ENCODE measurements at places on chromosomes 5 and 9.

- DNase-seq, result no peak
Observed at GRCh38 chr9:138119202-138120027, 241.8 kb downstream of the CACNA1B start.

- peak; percentile 42 for DNase-seq
Observed at GRCh38 chr5:151592855-151593408, 1.8 kb upstream of the FAT2 start.

DNA sequence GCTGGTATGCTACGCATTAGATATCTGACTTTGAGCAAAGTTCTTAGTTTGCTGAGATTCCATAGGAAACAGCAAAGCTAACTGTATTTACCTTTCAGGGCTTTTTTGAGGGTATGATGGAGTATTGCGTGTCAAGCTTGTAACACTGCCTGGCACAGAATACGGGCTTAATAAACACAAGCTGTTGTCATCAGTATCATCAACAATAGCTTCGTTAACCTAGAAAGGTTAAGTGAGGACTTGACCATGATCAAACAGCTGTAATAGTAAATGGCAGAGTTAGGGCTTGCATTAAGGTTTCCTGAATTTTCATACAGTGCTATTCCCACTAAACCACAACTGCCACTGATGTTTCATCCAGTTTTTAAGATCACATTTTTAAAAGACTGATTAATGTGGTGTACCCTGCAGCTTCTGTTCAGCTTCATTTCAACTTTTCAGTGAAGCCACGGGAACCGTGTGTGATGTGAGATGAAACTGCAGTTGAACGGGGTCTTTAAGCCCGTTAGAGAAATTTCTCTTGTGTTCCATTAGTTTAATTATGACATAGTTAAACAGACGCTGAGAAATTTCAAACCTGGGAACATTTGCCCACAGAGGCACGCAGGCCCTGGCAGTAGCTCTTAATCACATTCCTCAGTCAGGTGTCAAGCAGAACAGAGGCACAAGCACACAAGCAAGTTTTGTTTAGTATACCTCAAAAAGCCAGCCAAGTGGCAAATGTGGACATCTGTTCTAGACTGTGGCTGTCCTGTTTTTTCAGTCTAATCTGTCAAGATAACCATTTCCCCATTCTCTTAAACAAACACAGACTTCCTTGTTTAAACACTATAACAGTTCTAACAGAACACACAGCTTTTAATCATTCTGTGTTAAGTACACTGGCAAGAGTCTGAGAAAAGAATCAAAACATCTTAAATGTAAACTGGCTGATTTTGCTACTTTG lies 147.1 kb downstream of the ZNF608 start:
- peak; percentile 64 for DNase-seq

DNA sequence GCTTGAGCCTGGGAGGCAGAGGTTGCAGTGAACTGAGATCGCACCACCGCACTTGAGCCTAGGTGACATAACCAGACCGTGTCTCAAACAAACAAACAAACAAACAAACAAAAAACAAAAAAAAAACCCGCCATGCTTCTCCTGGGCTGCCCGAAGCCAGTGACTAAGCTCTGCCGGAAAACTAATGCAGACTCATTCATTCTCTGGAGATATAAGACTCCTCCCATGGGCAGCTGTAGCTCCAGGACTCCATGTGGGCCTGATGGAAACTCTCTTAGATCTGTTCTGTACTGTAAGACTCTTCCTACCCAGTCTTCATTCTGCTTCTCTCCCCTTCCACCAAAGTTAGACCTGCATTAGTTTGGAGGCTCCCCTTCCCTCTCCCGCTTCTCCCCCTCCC lies 11.1 kb downstream of the GLDC start:
- no peak for DNase-seq

DNA sequence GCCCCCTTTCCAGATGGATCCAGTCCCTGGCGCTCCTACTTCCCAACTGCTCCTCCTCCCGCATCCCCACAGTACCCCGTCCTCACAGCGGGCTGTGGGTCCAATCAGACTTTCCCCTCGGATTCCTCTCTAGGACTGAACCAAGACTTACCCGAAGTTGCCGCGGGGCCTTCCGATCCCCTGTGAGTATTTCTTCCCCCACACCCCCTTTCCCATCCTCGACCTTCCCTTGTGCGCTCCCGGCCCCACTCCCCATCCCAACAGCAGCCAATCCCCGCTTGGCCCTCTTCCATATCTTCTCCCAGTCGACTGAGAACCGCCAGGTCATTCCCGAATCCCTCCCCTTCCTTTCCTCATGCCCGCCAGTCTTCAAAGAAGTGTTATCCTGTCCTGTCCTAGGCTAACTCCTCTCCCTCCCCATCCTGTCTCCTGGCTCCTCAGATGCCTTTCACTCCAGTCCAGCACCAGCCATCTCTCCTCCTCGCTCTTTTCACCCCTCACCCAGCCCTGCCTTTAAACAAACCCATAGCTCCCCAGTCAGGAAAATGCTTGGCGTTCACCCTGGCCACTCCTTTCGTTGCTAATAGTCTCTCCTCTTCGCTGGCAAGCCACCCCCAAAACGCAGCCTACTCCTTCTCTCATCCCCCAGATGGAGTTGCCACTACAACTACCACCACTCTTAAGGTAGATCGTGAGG lies 646 bp downstream of the SWI5 start:
- DNase-seq, result no peak

GRCh38 chr9:119712325-119712724 lies 343.1 kb upstream of the BRINP1 start:
- DNase-seq, result no peak

- DNase-seq, result no peak
Observed at GRCh38 chr5:10030219-10030831, 219.4 kb downstream of the ATPSCKMT start.

GRCh38 chr5:87394411-87395165 lies 18.1 kb downstream of the CCNH start:
- DNase-seq, result peak; percentile 72

DNA sequence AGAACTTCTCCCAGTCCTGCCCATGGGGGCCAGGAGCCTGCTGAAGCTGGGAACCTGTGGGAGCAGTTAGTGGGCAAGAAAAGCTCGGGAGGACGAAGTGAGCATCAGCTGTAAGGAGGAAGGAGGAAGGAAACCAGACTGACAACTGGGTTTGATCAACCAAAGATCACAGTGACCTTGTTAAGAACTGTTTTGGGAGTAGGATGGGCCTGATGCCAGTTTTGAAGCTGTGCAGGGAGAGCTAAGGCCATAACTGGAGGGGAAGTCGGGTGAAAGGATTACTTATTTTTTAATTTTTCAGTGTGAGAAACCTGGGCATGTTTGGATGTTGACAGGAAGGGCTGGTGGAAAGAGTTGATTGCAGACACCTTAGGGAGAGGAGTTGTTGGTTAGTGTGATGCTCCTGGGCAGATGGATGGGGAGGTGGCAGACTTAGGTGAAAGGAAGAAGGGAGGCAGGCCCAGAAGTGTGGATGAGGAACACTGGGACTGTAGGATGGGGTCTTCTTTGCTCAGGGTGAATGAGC lies 58.3 kb upstream of the KLF4 start:
- DNase-seq, result no peak

GRCh38 chr5:53825926-53826325 lies 265.5 kb downstream of the NDUFS4 start:
- DNase-seq, result no peak

DNA sequence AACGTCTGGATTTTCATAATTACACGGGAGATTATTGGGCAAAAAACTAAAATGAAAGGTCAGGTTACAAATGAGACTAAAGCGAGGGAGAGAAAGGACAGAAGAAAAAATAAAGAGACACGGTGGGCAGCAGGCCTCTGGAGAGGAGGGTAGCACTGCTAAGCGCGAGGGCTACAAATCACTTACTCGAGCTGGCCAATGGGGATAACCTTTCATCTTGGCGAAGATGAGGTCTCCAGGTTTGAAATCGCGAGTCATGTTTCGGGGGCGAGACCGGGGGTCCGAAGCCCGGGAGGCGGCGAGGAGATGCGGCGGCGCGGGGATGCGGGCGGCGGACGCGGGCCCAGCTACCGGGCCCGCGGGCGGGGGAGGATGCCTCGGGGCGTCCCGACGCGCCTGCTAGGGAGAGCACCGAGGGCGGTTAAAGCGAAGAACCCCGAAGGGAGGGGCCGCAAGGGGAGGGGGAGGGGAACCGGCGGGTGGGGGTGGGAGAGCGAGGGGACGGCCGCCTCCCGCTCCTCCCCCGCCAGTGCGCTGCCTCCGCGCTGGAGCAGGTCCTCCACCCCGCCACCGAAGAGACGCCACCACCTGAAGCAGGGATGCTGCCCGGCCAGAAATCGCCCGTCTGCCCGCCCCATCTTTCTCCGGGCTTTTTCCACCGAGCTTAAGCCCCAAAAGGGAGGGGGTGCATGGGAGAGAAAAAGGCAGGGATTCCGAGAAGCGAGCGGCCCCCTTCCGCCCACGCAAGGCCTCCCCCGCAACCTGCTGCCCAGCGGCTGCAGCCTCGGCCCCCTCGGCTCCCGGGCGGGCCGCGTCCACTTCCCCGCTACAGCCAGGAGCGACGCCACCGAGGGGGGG lies 610 bp downstream of the PSIP1 start:
- no peak for DNase-seq

DNA sequence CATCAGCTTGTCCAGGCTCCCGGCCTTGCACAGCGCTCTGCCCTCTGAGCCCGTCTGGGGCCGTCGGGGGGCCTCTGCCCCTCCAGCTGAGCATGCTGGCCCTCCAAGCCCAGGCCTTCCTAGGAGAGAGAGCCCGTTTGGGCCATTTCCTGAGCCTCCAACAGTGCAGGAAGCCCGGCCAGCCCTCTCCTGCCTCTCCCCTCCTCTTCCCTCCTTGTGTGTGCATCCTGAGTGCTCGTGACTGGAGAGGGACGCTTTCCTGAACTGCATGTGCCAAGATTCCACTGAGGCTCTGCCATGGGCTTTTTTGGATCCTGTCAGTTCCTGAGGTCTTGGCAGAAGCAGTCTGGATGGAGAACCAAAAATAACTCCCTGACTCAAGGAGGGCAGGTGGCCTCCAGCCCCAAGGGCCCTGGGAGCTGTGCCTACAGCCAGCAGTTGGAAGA lies 15.6 kb downstream of the OLFM1 start:
- DNase-seq, result no peak

DNA sequence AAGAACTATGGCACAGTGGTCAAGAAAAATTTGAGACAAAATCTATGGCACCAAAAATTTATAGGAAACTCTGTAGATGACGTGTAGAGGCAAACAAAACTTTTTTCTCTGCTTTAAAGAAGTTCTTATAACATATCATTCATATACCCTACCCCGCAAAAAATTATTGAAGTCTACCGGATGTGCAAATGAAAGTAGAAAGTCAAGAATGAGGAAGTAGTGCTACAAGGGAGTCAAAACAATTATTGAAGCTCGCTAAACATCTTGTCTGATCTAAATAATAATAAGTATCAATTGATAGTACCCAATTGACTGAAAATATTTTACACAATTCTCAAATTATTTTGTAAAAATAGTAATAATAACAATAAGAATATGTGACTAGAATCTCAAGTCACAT lies 398.5 kb downstream of the TAF11L14 start:
- no peak for DNase-seq

GRCh38 chr9:76751001-76751400 lies 13.2 kb upstream of the PCA3 start:
- DNase-seq, result no peak

DNA sequence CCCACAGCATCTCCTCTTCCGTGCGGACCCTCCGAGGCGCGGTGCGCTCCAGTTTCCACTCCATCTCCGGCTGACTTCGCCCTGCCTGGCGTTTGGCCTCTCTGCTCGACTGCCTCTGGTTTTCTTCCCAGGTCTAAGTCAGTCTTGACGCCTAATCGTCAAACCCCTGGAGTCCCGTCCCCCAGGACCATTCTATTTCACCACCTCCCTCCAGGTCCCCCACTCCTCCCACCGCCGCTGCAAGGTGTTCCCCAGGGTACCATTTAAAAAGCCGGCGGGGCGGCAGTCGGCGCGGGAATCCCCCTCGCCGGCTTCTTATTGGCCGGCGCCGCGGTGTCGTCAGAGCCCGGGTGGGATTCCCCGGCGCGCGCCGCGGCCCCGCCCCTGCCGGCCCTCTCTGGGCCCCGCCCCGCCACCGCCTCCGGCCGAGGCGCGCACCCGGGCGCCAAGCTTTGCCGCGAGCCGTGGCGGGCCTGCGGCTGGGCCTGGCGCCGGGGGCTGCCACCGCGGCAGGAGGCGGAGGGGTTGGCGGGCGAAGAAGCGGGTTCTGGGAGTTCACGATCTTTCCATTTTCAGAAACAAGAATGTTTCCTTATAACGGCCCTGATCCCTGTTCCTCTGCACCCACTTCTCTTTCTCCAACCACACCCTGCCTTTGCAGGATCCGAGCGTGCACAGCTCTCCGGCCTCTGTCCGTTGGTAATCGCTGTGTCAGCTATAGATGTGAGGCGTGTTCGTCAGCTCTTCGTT lies at the start of gene CDC20B:
TSS of gene CDC20B (minus strand) at position 241 of the 750 bp plus-strand sequence. CDS start at position 64, 177 bp downstream.
- peak; percentile 22 for DNase-seq

DNA sequence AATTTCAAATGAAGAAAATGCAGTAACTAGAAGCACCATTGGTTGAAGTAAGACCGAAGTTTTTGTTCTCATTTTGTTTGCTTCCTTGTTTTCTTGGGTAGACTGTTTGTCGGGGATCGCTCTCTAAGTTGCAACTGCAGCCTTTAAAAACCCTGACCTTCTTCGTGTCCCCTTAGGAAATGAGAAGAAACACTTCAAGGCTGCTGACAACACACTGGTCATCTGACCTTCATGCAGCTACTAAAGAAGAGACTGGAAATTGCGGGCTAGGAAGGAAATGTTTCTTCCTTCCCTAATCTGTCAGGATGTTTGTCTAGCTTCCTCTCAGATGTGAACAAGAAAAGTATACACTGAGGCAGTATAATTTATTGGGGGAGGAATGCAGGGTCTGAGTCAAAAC lies 50.7 kb upstream of the CHSY3 start:
- DNase-seq, result no peak

- DNase-seq, result peak; percentile 25
Observed at GRCh38 chr5:108637134-108637533, 110.6 kb upstream of the FER start.

GRCh38 chr5:31701642-31702299 lies 62.8 kb downstream of the PDZD2 start:
- DNase-seq, result no peak

DNA sequence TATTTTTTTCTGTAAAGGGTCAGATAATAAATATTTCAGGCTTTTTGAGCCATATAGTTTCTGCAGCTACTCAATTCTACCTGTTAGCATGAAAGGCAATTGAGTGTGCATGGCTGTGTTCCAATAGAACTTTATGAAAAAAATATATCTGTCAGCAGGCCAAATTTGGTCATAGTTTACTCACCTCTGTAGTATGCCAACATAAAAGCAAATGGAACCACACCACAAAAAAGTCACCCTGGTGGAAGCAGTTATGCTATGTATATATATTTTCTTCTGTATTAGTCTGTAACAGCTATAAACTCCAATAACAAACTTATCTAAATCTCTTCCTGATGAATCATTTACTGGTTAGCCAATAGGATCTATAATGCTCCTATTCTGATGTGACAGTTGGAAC lies 3.4 kb downstream of the SLC38A9 start:
- DNase-seq, result no peak

- DNase-seq, result no peak
Observed at GRCh38 chr5:443239-444151, 519 bp downstream of the EXOC3 start.

Measured in skeletal muscle cell (primary cell).